ENCODE measurements at places on chromosomes 11 and 22.

GRCh38 chr11:2382129-2382517, 5.0 kb downstream of the CD81 start:
- DNase-seq, result no peak

DNA sequence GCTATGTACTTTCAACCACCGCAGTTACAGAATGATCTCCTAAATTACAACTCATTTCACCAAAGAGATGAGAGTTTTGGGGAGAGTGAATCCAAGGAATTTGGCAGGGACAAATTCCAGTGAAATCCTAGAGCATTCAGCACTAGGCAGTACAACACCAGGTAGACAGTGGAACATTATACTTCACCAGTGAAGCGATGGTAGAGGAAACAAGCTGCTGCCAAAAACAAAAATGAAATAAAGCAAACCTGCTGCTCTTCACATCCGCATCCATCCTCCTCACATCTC, 16.9 kb downstream of the SMCO4 start:
- no peak for DNase-seq

- no peak for DNase-seq
Observed at GRCh38 chr11:122895563-122895962, 13.0 kb downstream of the JHY start.

DNA sequence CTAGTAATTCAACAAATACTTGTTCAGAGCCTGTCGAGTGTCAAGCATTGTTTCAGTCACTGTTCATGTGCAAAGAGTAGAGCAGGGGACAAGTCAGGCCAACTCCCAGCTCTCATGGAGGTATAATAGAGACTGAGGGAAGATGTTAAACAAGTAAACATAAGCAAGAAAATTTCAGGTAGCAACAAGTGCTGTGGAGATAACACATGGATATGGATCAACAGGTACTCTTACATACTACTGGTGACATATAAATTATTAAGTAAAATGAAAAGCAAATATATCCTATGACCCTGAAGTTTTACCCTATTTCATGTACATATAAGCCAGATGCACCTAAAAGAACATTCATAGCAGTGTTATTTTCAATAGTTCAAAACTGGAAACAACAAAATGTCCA, 42.7 kb downstream of the SIK2 start:
- no peak for DNase-seq

- DNase-seq, result no peak
Observed at GRCh38 chr22:47788461-47788860, 1026.0 kb downstream of the TBC1D22A start.

DNA sequence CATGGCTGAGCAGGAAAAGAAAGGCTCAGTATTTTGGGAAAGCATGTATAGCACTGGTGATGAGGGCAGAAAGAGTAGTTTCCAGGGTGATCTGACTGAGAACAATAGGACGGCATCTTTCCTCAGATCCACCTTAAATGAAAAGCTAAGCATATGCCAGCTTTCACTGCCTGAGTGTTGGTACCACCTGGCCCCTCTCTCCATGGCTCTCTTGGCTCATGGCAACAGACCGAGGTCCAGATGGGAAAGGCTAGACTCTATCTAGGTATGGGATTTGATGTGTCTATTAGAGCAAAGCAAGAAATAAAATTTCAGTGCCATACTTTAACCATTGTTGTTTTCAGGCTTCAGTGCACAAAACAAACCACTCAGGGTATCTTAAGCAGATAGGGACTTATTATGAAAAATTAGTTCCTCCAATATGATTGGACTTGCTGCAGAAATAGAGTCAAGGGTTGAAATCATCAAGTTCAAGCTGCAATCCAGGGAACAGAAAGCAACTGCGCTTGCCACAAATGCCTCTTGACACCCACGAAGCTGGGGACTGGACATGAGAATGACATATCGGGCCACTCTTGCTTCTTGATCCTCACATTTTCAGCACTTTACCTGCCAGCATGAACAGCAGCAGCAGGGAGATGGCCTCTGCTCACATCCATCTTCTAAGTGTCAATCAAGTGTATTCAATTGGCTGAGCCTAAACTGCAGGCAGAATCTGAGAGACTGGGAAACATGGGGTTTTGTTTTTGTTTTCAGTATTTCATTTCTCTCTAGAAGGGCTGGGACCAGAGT, 64.0 kb upstream of the SNX19 start:
- no peak for DNase-seq

GRCh38 chr22:26887916-26888315, 230.5 kb downstream of the MIAT start:
- no peak for DNase-seq

DNA sequence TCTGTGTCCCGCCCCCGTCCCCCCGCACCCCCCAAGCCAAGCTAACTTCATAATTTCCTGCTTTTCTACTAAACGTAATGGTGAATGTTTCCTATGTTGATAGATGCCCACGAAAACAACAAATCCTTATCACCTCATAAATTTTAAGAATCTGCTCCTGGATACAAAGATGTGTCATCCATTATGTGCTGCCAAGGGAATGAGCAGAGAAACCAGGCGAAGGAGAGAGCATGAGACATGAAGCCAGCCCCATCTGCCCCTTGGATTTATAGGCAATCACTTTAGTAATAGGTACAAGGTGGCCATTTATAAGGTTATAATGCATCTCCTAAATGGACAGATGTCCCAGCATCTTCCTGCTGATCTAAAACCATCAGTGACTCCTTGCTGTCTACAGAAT, 30.3 kb downstream of the LAYN start:
- no peak for DNase-seq

DNA sequence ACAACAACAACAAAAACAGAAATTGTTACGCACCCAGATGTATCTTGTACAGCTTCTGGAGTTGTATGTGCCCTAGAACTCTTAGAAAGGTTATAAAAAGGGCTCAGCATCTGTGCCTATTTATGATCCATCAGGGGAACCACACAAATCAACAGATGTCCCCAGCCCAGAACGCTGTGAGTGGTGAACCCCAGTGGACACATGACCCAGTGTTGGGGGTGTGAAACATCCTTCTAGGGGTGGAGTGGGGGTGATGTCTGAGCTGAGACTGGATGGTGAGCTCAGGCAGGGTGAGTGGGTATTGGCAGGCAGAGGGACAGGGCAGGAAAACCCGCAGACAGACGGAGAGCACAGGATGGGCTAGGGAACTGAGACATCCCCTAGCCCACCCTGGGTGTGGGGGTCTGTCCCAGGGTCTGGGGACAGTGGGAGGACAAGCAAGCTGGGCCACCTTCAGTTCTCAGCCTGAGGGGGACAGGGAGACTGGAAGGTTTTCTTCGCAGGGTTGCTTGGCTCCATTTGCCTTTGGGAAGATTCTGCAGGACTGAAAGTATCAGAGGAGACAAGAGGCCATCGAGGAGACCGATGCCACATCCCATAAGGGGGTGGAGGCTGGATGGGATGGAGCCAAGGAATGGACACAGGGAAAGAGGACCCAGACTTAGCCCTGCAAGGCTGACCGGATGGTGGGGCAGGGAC, 5.8 kb upstream of the EMID1 start:
- no peak for DNase-seq

GRCh38 chr11:113481672-113482071, 6.5 kb upstream of the DRD2 start:
- no peak for DNase-seq

Data from nucleus accumbens (tissue), 56 donors.